Activated CD8-positive, alpha-beta memory T cell treated with anti-CD3 and anti-CD28 coated beads for 24 hours (primary cell): ENCODE measurements at places on chromosomes 11 and 22.

- no peak for DNase-seq
These were observed 200.5 kb downstream of the TRIM29 start for GRCh38 chr11:119937412-119937811.

DNA sequence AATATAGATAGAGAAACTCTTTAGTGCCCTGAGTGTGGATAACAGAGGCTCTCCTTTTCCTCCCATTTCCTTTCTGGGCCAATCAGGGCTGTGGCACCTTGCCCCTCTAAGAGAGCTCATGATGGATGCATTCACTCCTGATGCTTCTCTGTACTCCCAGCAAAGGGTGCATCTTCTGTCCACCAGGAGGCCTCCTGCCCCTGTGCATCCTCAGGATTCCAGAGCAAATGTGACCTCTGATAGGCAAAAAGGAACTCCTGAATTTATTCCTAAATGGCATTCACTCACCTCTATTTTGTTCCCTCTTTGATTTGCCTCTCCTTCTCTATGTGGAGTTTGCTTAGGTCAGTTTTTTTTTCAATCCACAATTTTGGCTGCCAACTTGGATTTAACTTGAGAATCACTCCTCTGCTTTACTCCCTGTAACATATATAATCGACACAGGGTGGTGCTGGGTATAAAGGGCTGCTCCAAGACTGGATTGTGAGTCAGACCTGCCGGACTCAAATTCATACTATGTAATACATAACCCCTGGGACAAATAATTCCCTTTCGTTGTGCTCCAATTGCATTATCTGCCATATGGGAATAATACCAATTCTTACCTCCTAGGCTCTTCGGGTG, 1.1 kb upstream of the MRGPRX4 start:
- DNase-seq = no peak

- DNase-seq = no peak
These were observed 104.2 kb downstream of the WT1 start for GRCh38 chr11:32331098-32331497.

DNA sequence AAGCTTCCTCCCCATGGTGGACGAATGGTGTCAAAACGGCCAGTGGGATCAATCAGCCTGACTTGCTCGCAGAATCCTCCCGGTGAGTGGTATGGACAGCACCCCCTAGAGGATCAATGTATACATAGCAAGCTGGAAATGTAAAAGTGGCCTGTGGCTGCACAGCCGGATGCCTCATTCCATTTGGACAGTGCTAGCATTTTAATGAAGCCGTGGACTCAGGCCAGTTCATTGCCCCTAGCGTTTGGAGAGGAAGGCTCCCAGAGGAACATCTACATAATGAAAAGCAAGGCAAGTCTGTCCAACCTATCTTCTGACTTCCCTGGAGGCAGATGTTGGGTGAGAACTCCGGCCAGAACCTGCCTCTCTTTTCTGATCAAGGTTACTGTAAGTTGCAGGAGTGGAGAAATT, 942.3 kb downstream of the NTM start:
- no peak for DNase-seq

DNA sequence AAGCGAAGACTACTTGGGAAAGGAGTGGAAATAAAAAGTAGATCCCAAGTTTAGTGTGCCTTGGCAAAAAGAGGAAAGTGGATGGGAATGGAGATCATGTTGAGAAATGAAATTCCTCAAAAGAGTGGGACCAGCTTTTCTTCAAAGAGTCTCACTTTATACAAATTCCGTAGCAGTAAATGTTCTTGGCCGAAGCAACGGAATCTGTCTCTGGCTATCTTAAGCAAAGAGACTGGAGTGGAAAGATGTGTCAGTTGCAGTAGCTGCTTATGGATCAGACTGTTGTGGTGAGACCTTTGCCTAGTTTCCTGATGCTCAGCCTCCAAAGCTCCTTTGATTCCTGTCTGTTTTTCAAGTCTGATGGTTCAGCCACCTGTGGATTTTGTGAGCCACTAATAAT, 73.6 kb downstream of the CSTPP1 start:
- DNase-seq = no peak

DNA sequence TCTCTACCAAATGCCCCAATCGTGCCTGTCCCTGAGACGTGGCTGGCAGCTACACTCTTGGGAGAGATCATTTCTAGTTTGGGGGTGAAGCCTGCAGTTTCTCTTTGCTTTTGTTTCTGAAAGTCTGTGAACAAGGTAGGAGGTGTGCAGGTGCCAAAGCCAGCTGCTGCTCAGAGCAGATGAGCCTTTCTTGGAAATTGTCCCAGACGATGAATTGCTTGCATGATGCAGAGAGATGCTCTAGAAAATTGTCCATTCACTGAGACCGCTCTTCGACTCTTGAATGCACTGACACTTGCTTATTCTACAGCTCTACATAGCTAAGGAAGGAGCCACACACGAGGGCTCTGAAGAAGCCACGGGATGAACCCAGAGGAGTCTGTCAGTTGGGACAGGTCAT, 225.6 kb upstream of the E2F8 start:
- no peak for DNase-seq

DNA sequence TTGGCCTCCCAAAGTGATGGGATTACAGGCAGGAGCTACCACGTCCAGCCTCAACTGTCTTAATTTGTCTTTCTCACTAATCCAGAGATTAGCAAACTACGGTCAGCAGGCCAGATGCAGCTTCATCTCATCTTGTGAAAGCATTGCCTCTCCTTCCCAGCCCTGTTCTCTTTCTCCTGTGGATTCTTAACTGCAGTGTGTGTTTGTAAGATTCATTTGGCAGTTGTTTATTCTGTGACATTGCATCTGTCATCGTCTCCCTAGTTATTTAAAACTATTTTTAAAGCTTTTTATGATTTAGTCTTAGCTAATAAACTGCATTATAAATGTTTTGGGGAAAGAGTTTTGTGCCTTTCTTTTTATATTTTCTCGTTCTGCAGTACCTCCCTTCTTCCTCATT, 29.2 kb downstream of the RNF169 start:
- DNase-seq = no peak

DNA sequence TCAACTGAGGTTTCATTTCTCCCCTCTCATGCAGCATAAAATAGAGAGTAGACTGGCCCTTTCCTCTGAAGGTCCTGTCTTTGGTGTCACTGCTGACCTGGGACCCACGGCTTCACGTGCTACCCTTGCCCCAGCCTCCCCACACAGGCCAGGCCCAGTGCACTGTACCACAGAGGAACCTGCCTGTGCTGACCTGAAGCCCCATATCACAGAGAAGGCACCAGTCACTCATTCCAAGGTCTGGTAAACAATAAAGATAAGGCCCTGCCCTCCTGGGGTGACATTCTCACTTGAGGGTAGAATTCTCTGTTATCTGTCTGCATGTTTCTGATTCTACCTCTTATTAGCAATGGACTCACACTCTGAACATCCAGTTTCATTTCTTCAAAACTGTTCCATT, 51.3 kb downstream of the RPL27A start:
- no peak for DNase-seq

GRCh38 chr22:30469165-30469564, 2.7 kb downstream of the SEC14L3 start:
- DNase-seq = no peak

GRCh38 chr11:72831521-72832300, 17.5 kb downstream of the ATG16L2 start:
- DNase-seq = peak; percentile 81

GRCh38 chr11:116853461-116854073, 16.1 kb upstream of the APOA1 start:
- peak; percentile 73 for DNase-seq

DNA sequence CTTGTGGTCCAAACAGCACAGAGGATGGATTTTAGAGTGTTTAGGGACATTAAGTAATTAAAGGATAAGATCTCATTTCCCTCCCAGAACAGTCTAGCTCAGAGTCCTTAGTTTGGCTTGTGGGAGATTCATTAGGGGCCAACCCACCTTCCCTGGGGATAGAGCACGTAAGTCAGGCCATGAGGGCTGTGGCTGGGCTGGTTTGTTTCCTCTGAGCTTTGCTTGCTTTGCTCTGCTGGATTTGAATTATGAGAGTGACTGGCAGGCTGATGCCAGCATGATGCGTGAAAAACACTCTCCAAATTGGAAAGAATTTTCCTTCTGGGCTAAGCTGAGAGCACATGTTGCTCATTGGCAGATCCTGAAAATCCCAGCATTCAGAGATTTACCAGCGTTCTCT, 84.7 kb upstream of the HEPHL1 start:
- DNase-seq = no peak

- DNase-seq = no peak
These were observed 255.9 kb downstream of the C11orf87 start for GRCh38 chr11:109677876-109678275.

GRCh38 chr22:46286006-46286405, 10.7 kb upstream of the GTSE1 start:
- DNase-seq = no peak

GRCh38 chr11:91243630-91244029, 981.0 kb upstream of the FAT3 start:
- no peak for DNase-seq

DNA sequence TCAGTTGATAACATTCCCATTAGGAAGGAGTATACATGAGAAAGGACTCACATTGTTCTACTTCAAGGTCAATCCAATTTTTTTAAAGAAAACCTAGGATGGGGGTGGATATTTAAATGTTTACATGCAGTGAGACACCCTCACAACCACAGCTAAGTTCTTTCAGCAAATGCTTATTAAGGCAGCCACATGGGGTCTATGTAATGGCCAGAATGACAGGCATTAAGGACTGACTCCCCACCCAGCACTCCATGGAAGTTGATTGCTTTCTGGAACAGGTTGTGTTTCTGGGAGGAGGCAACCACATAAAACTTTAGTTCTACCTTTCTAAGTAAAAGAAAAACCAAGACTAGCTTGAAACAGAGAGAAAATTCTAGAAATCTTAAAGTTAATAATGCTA, 662.0 kb upstream of the CCDC90B start:
- DNase-seq = no peak

DNA sequence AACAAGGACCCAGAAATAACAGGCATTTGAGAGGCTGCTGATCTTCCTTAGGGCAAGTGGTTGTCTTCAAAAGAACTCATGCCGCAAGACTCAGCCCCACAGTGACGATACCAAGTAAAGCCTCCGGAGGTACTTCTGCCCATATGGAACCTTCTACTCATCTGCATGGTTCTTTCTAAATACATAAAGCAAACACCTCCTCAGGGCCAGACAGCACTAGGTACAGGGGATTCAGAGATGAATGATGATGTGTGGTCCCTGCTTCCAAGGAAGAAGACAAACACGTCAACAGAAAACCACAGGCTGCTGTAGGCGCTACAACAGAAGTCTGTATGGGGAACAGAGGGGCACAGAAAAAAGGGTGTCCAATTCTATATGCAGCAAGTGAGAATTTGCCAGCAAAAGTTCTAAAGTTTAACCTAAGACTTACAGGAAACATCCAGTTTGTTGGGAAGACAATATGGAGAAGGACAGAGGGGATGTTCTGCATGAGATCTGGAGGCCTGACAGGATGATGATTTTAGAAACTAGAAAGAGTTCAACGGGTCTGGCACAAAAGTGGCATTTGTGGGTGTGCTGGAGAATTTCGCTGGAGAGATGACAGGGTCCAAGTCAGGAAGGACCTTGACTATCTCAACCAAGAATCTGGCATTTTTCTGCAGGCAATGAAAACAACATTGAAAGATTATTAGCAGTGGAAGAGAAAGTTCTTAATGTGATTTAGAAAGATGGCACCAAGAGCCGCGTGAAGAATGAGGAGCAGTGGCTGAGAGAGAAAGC, 23.7 kb downstream of the JAML start:
- DNase-seq = peak; percentile 79

GRCh38 chr11:114073828-114074381, 14.4 kb downstream of the ZBTB16 start:
- no peak for DNase-seq

- DNase-seq = no peak
These were observed 1280.6 kb upstream of the CNTN5 start for GRCh38 chr11:97739932-97740800.

- DNase-seq = no peak
These were observed 46.2 kb upstream of the CTTN start for GRCh38 chr11:70352100-70352499.

DNA sequence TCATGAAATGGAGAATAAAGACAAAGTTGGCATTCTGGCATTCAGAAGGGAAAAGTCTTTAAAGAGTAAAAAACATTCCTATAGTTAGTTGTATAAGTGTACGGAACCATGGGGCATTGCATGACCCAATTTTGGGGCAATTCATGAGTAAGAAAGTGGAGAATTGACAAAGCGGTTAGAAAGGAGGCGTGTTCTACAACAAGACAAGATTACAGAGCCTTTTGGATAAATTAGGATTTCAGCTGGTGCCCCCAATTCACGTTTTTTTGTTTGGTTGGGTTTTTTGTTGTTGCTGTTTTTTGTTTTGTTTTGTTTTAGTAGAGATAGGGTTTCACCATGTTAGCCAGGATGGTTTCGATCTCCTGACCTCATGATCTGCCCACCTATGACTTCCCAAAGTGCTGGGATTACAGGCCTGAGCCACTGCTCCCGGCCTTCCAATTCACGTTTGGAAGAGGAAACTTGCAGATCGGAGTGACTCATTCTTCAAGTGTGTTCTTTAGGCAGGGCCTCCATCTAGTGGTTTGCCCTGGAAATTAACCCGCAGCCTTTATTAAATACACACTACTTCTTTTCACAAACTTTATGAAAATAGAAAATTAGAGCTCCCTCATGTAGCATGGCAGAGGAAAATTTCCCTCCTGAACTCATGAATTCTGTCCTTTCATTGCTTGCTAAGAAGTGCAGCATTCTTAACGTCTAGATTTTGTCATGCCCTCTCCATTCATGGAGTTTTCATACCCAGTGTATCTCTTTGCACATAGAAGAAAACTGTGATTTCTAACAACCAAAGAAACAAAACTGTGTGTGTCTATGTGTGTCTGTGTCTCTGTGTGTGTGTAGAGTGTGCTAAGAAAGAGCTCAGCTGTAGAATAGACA, 118.1 kb downstream of the BBOX1 start:
- no peak for DNase-seq

- DNase-seq = no peak
These were observed 35.2 kb downstream of the OR2AG2 start for GRCh38 chr11:6736495-6737121.

GRCh38 chr22:23408321-23408720, 171.8 kb downstream of the IGLL1 start:
- DNase-seq = no peak
